Activated CD4-positive, alpha-beta T cell treated with anti-CD3 and anti-CD28 coated beads for 48 hours (primary cell): ENCODE measurements at places on chromosomes 16 and 17.

DNA sequence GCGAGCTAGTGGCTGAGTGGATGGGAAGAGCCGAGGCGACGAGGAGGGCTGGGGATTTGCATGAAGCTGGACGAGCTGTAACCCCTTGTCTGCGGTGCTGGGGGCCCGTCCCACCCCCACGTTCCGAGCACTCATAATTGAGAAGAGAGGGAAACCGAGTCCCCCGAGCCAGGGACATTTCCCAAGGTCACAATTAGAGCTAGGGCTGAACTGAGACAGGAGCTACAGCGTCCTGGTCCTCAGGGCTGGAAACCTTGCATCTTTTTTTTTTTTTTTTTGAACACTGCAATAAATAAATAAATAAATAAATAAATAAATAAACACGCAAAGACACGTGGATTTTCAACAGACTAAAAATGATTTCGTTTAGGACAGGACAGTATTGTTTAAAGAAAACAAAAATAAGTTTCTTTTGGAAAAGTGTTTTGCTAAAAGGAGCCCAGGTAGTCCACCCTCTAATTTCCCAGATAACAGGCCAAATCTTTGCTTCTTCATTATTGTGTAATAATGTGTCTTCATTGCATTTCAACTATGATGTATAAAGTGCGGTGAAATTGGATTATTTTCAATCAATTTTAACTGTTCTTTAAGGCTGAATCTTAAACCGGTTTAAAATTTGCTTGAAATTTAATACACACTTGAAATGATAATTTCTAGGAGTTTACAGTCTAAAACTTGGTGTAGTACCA is 992 bp downstream of the GDPD1 start:
- no peak for DNase-seq

GRCh38 chr16:25126820-25127232 is 15.3 kb downstream of the LCMT1 start:
- peak; percentile 63 for DNase-seq

DNA sequence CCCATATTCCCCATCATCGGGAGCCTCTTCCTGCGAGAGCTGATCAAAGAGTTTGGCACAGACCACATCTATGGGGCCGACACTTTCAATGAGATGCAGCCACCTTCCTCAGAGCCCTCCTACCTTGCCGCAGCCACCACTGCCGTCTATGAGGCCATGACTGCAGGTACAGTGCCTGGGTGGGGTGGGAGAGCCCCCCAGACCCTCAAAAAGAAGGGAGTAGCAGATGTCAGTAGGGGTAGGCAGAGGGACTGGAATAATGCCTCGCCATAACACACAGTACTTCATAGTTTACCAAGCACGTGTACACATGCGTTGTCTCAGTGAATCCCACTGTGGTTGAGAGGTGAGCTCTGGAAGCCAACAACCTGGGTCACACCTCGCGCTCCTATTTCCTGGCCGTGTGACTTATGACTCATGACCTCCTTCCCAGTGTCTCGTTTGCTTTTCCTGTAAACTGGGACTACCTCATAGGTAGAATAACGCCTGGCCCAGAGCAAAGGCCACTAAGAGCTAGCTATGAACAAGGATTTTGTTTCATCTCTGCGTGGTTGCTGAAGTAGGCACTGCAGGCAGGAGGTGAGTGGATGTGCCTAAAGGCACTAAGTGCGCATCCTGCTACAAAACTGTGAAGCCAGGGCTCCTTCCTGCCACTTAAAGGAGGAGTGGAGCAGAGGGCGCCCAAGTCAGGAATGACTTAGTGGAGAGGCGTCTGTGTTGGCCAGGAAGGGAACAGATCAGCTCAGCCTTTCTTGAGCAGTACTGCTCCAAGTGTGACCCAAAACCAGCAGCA is 5.2 kb downstream of the NAGLU start:
- DNase-seq, result peak; percentile 24

DNA sequence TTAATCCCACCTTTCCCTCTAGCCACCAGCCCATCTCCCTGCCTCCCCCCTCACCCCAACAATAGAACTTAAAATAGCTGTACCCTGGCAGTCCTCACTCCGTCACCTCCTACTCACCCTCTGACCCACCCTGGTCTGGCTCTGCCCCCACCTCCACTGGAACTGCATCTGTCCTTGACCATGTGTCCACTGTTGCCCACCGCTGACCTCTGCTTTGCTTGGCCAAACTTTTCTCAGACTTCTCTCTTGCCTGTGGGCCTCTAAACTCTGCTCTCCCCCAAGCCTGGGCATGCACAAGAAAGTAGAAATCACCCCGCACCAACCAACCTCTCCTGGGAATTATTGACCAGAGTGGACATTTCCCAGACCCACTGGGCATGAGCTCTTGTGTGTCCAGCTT is 169.8 kb downstream of the WSCD1 start:
- DNase-seq, result no peak

DNA sequence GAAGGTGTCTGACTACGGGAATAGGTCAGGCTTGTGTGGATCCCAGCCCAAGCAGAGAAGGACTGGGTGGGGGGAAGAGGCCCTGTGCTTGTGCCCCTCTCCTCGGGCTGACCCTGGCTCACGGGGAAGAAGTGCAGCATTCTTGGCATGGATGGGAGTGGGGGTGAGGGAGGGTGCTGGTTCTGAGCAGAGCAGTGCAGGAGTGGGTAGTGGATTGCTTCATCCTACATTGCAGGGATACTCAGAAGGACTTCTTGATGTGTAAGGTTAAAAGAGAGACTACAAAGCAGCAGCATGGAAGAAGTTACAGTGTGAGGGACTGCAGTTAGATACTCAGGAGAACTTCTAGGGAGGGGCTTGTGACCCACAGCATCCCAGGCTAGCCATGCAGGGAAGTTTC is 2.1 kb downstream of the ARHGAP23 start:
- no peak for DNase-seq

- no peak for DNase-seq
These were observed 9.3 kb downstream of the SMCR8 start for GRCh38 chr17:18324140-18325050.

DNA sequence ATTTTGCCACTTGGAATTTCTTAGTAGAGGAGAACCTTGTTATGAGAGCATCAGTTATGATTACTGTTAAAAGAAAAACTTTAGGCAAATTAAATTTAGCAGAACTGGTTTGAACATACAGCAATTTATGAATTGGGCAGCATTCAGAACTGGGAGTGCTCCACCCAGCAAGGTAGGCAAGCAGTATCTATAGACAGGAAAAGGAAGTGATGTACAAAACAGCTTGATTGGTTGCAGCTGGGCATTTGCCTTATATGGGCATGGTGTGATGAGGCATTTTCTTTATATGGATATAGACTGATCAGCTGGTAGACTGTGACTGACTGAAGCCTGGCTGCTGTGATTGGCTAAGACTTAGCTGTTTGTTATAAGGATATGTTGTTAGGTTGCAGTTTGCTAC is 17.6 kb upstream of the CYLD start:
- DNase-seq, result no peak

- no peak for DNase-seq
These were observed 11.0 kb upstream of the KRT19 start for GRCh38 chr17:41539071-41539492.

DNA sequence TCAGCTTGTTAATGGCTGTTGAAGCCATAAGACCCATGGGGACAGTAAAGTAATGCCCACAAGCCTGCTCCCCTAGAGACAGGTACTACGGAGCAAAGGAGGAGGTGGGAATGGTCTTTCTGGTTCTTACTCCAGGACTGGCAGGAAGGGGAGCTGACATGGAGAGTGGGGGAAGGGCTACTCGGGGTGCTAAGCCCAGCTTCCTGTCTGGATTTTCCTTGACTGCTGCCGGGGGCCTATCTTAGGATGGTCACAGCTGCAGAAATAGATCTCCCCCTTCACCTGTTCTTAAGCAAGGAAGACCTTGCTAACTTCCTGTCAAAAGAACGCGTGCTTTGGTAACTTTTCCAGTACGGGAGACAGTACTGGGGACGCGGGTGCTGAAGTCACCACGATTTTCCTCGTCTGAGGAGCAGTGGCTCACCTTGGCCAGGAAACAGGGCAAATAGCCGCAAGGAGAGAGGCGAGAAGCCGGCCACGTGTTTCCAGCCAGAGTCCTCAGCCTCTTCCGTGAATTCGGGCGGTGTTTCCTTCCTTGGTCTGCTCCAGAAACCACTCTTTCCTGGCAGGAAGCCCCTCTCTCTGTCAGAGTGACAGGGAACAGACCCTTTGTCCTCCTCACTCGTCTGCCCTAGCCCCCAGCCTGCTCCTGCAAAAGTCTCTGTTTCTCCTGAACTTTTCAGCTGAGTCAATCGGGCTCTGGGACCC is 656 bp upstream of the PRR29 start:
- DNase-seq, result no peak

DNA sequence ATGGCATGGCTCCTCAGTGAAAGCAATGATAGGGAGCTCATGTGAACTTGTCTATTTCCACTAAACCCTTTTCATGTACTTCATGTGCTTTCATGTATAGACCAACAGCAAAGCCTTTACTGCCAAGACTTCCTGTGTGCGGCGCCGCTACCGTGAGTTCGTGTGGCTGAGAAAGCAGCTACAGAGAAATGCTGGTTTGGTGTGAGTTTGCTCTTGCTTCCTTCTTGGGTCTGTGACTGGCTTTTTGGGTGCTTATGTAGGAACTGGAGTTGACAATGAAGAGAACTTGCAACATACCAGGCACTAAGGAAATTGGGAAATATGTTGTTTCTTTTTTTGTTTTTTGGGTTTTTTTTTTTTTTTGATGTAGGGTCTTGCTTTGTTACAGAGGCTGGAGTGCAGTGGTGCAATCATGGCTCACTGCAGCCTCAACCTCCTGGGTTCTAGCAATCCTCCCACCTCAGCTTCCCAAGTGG is 5.7 kb downstream of the SNX11 start:
- DNase-seq, result peak; percentile 45

GRCh38 chr17:79630821-79631639 is 20.2 kb upstream of the RBFOX3 start:
- DNase-seq, result no peak

- DNase-seq, result no peak
These were observed 94.1 kb upstream of the ZNF750 start for GRCh38 chr17:82933911-82934310.

- no peak for DNase-seq
These were observed 819.9 kb downstream of the KCNJ2 start for GRCh38 chr17:70989280-70989679.
